Fibroblast of skin of right biceps (primary cell): ENCODE measurements at places on chromosomes 12 and 14.

- no peak for DNase-seq
Observed at GRCh38 chr14:63091394-63091996, 46.2 kb upstream of the KCNH5 start.

- DNase-seq, result peak; percentile 28
Observed at GRCh38 chr12:29334937-29335336, 46.0 kb downstream of the ERGIC2 start.

- DNase-seq, result no peak
Observed at GRCh38 chr12:56898938-56899337, 35.3 kb downstream of the SDR9C7 start.

DNA sequence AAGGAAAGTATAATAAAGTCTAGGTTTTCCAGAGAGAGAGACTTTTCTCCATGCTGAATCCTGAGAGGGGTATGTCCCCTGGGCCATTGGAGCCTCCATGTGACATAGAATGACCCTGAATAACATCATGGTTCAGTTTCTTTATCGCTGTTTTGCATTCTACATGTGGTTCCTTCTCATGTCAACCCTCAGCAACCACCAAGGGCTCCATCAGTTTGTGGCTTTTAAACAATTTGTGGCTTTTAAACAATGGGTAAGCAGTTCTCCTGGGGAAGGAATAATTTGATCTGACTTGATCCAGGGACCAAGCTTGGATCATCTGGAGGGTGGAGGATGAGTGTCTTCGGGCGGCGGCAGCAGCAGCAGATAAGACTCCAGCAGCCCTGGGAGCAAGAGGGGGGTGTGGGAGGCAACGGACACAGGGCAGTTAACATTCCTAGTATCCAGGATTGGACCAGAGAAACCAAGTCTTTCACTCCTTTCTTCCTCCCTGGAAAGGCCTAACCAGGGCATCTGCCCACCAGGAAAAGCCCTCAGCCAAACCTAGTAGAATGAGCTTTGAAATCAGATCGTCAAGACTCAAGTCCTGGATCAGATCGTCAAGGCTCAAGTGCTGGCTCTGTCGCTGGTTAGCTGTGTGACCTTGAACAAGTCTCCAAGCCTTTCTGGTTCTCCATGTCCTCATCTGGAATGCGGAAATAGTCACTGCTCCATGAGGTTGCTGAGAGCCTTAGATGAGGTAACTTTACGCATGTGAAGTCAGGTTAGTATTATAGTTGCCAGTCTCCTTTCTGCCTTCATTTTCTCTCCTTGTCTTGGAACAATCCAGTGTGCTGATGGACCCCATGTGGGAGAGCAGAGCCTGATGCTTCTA is 27.8 kb upstream of the FAM222A start:
- no peak for DNase-seq

GRCh38 chr12:122928404-122929147 is 32.7 kb upstream of the VPS37B start:
- DNase-seq, result no peak

GRCh38 chr12:51222461-51222860 is 4.6 kb upstream of the POU6F1 start:
- no peak for DNase-seq

DNA sequence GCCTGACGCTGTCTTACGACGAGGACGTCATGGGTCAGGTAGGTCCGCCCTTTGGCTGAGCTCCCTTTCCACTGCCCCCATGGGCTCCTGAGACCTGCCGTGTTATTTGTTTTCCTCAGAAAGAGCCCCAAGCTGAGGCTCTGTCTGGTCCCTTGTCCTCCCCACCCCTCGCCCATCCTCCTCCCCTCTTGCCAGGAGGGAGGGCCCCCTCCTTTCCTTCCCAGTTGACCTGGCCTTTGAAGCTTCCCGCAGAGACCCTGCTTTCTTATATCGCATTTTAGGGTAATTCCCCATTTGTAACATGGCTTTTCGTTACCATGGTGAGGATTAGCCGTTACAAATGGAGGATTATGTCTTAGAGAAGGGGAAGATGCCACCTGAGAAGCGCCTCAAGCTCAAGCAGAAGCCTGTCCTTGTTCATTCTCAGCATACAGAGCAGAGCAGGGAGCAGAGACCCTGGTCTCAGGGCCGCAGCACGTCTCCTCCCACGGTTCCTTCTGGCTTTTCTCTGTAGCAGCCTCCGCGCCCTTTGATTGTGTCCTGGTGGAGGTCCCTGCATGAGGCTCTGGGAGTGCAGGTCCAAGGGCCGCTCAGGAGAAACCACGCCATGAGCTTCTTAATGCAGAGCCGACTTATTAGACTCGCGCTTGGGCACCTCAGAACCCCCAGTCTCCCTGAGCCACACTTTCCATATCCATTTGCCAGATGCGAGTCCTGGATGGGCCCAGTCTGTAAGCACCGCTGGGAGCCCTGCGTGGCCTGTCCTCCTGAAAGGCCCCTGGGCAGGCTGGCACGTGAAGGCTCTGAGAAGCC is 47.2 kb downstream of the UBE3B start:
- no peak for DNase-seq

DNA sequence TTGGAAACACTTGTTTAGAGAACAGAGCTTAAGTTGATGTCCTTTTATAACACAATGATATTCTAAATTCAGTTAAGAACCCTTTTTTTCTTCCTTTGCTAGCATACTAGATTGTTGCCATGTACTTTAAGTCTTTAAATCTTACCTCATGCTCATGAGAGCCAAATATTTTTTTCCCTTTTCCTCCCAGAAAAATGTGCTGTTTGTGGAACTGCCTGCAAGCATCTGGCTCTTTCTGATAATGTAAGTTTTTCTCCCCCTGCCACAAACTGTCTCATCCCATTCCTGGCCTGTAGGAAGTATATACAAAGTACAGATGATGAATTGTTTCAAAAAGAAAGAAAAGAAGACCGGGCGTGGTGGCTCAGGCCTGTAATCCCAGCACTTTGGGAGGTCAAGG is 5.3 kb downstream of the RNF212B start:
- no peak for DNase-seq

- DNase-seq, result peak; percentile 68
Observed at GRCh38 chr14:79585845-79586244, 625.5 kb downstream of the DIO2 start.

- peak; percentile 38 for DNase-seq
Observed at GRCh38 chr12:116266631-116267349, 10.7 kb downstream of the MED13L start.

GRCh38 chr12:113092607-113093408 is 36.3 kb downstream of the DTX1 start:
- DNase-seq, result no peak

DNA sequence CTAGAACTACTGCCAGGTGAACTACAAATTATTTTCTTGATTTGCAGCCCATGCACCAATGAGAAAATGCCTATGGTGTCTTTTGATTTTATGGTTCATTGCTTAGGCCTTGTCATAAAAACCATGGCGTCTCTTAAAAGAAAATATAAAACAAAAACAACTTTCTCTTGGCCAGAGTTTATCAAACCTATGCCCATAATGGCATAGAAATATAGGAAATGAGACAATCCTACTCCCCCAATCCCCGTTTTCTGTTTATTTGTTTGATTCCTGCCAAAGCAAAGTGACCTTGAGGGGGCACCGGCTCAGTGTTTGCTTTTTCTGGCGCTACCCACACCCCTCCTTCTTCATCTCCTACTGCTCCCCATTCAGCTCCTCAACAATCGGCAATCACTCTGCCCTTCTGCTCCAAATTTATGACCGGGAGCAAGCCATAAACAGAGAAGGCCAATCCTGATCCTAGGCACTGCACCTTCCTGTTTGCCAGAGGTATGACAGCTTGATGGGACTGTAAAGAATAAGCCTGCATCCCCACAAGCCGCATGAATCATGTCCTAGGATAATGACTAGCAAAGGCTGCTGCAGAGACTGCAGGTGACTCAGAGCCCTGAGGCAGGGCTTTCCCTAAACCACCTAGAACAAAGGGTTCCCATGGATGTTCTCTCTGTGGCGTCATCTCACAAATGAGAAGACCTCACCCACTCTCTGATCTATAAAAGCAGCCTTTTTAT is 874.9 kb downstream of the NRXN3 start:
- DNase-seq, result peak; percentile 68

- DNase-seq, result no peak
Observed at GRCh38 chr14:61347826-61348443, 26.6 kb downstream of the PRKCH start.

DNA sequence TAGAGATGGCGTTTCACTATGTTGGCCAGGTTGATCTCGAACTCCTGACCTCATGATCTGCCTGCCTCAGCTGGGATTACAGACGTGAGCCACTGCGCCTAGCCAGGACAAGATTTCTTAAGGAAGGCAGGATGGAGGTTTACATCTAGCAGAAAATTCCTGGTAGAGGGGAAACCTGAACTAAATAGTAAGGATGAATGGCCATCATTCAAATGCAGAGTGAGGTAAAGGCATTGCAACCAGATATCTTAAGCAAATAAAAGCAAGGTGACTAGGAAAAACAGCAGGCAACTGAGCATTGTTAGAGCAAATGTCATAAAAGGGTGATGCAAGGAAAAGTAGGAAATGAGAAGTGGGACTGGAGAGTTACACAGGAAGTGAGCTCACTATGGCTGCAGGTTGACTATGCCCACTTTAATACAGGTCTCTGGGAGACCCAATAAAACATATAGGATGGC is 133.0 kb downstream of the SOX5 start:
- no peak for DNase-seq

DNA sequence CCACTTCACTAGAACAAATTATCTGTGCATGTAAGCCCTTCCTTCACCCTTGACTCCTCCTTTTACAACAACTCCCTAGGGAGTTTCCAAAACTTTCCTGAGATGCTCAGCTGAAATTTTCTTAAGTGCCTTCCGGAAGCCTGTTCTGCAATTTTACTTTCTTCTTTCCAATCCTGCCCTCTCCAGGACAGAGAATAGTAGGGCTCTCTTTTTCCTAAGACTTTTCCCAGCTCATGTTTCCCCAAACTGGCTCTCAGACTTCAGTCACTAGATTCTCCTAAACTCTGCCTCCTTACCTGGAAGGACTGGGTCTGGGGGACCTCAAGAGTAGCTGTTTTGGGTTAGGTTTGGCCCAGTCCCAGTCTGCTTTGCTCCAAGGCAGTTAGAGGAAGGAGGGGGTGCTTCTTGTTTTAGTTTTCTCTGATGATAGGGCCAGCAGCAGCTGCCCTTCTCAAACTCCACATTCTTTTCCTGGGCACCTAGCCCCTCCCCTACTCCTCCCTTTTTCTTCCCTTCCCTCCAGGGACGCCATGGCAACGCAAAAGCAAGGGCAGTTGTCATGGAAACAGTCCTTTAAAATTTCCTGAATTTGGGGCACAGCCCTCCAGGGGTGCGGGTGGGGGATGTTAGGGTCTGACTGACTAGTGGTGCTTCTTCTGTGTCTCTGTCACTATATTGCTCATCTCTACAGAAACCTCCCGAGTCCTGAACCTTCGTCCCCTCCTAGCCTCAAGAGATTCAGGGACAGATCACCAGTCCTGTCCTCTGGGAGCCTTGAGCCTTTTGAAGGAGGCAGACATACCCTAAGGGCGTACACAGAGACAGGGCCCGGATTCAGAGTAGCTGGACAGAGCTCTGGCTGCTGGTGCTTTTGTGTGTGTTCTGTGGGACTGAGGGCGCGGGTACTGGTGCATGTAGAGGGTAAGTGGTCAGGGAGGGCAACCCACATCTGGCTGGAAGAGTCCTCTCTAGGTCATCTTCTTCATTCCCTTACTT is 17.0 kb downstream of the PPP1R1A start:
- DNase-seq, result no peak

- DNase-seq, result peak; percentile 39
Observed at GRCh38 chr12:5014269-5014668, 29.4 kb upstream of the KCNA5 start.

DNA sequence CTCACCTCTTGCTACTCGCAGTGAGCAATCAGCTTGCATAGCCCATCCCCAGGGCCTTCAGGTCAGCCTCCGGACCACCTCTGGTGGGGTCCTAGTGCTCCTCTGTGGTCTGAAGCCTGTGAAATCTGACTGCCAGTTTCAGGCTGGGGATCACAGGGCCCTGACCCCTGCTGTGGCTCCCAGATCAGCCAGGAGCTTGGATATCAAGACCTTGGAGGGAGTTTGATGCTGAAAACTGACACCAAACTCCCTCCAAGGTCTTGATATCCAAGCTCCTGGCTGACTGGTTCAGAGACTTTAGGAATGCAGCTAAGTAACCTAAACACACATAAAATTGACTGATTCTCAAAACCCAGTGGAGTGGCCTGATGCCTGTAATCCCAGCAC is 19.8 kb upstream of the DHRS4 start:
- DNase-seq, result no peak

DNA sequence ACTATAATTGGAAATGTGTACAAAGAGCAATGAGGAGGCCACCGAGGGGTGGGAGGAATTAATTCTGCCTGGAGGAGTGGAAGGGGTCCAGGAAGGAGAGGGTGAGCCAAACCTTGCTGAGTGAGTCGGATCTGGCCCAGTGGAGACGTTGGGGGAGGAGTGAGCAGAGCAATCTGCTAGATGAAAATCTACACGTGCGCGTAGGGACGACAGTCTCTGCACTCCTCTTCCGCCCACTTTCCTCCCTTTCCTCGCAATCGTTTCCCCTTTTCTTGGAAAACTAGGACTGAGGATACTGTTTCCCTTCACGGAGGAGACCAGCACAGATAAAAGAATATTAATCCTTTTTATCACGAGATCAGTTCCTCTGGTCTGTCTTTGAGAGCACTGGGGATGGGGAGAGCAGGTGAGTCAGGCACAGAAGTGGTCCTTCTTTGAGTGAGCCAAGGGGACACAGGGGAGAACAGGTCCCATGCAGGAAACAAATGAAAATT is 2.9 kb upstream of the NAB2 start:
- peak; percentile 77 for DNase-seq

GRCh38 chr12:115941362-115941761 is 336.1 kb downstream of the MED13L start:
- peak; percentile 45 for DNase-seq

- no peak for DNase-seq
Observed at GRCh38 chr12:117533687-117534086, 172.3 kb upstream of the NOS1 start.

DNA sequence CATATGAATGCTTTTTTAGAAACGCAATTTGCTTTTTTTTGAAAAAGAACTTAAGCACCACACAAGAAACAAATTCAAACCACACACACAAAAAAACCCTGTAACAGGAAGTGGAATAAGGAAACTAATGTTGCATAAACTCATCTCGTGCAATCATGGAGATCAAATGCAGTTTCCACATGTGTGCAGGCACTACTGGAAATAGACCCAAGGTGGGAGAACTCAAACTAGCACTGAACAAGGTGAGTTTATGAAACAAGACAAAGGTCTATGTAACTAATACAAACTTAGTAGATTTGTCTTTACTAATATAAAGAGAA is 17.5 kb downstream of the NIN start:
- DNase-seq, result no peak

DNA sequence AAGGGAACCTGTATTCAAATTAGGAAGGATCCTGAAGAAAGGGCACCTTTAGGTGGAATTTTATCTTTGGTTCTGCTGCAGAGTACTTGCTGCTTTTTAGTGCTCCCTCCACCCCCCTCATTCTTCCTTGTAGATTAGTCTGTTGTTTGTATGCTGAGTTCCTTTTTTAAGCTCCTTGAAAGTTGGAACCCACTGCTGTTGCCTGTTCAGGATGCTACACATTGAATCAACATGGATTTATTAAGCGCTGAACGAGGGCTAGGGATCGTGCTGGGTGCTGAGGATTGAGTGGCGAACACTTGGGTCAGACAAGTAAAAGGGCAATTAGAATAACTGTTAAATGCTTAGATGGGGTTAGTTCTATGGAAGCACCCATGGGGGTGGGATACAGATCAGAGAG is 884 bp upstream of the AMN1 start:
- no peak for DNase-seq

- DNase-seq, result peak; percentile 54
Observed at GRCh38 chr12:71014180-71014785, 93.7 kb upstream of the PTPRR start.

GRCh38 chr14:86604561-86604960 is 1074.6 kb downstream of the FLRT2 start:
- peak; percentile 63 for DNase-seq

GRCh38 chr12:6662602-6662905 is 365 bp downstream of the ING4 start:
- DNase-seq, result no peak
